ENCODE measurements at places on chromosomes 13 and 19.

DNA sequence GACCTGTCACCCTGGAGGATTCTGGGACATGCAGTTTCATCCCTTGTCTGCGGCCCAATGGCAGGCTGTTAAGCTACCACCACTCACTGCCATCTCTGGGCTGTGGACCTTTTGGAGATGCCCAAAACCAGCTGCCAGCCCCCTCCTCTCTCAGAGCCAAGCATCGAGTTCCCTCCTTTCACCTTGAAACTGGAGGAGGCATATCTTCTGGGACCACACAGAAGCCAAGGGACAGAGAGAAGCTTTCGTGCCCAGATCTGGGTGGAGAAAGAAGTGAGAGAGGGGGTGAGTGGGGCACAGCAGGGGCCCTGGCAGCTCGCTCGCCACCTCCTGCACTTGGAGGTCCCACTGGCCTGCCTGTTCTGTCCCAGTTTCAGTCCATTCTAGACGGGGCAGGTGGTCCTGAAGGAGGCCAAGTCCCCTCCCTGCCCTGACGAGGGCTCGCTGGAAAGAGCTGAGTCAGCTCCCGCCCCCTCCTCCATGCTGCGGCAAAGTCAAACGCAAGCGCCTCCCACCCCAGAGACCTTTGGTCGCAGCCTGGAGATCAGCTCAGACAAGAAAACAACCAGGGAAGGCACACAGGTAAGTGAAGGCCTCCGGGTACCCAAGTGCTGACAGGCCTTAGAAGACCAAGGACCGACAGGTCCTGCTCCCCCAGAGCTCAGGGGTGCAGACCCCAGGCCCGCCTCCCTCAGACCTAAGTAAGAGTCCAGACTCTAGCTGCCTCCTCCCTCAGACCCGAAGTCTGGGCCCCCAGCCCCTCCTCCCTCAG is 3.8 kb downstream of the BCAT2 start:
- peaks cover 4% of the 10 kb centered on the region for H3K36me3 ChIP-seq
- H3K4me3 ChIP-seq = no peak overlapping the region
- no peak for DNase-seq
- H3K4me1 ChIP-seq = peaks cover 6% of the 10 kb centered on the region
- no peaks in the 10 kb centered on the region for H3K27me3 ChIP-seq

- no peaks in the 10 kb centered on the region for H3K36me3 ChIP-seq
- H3K4me1 ChIP-seq = no peaks in the 10 kb centered on the region
- no peaks in the 10 kb centered on the region for H3K27me3 ChIP-seq
- H3K4me3 ChIP-seq = no peak overlapping the region
- no peak for DNase-seq
Observed at GRCh38 chr13:70812481-70812880, 704.2 kb upstream of the KLHL1 start.

- no peak overlapping the region for H3K27ac ChIP-seq
- DNase-seq = no peak
- no peaks in the 10 kb centered on the region for H3K27me3 ChIP-seq
Observed at GRCh38 chr13:47862841-47863240, 138.2 kb downstream of the SUCLA2 start.

DNA sequence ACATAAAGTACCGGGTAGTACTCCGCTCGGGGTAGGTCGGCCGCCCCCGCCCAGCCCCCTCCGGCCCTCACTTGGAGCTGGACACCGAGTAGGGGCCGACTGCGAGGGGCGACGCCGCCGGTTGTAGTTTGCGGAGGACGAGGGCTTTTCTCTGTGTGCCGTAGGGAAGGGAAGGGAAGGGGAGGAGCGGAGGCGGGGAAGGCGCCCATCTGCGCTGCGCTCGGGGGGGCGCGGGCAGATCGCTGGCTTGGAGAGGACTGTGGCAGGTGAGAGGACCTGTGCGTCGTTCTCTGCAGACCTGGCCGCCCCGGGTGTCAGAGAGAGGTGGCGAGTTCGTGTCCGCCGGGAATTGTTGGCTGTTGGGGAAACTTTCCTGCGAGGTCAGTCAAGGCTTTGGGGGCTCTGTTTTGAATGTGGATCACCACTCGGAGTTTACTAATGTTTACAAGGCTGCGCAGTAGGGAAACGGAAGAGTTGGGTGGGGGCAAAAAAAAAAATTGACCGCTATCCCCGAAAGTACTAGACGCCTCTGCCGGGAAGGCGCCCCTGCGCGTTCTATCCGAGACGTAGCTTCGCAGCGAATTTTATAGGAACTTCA is 1.4 kb downstream of the ING1 start:
- H3K36me3 ChIP-seq = peaks cover 6% of the 10 kb centered on the region
- H3K27me3 ChIP-seq = no peaks in the 10 kb centered on the region
- peaks cover 29% of the 10 kb centered on the region for H3K4me1 ChIP-seq
- H3K4me3 ChIP-seq = peak overlapping the region; percentile 98
- DNase-seq = no peak

DNA sequence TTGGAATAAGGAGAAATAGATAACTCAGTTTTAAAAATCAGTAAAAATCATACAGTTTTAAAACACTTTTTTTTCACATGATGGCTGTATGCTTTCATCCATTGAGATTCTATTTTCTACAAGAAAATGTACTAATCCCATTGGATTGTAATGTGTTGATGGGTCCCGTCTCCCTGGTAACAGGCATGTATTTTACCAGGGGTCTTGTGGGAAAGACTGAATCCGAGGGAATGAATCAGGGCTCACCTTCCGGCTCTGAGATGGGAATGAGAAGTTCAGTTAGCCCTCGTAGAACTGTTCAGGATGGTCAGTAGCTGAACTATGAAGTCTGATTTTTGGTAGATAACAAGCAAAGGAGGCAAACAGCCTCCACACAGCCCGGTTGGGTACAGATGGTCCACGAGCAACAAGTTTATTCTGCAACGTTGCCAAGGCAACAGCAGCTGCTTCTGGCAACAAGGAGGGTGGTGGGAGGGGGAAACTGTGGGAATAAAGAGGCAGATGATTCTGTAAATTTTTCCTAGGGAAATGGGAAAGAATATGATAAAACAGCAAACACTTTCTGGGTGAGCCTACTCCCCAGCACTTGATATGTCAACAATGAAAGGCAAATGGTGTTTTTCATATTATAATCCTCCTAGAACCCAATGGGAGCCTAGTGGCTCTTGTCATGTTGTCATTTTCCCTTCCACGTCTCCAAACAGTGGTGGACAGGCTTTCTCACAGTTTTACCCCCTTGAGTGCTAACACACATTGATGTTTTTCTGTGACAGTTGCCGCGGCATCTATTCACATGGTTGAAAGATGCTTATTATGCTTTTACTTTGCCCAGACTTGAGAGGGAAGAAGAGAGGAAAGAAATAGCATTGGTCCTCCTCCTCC is 12.4 kb upstream of the SIAH3 start:
- no peak overlapping the region for H3K4me3 ChIP-seq
- H3K4me1 ChIP-seq = no peaks in the 10 kb centered on the region
- no peaks in the 10 kb centered on the region for H3K27me3 ChIP-seq
- no peaks in the 10 kb centered on the region for H3K36me3 ChIP-seq

Data from thoracic aorta (tissue), 2 donors.